NCI-H524 (cell line): ENCODE measurements at places on chromosomes 7 and 10.

DNA sequence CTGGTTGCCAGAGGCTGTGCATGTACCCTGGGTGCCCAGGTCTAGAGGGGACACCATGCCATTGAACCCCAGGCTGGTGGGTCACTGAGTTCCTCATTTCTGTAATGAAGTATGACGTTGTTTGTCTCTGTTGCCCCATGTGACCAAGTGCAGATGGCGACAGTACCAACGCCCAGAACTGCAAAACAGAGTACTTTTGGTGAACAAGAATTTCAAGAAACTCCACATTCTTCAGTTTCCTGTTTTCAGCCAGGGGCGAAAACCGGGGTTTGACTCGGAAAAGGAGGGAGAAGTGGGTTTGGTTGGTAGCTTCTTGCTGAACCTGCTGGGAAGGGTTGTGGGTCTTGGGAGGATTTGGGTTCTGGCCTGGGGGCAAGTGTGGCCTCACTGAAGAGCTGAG lies 18.2 kb downstream of the CYP17A1 start:
- no peak for DNase-seq

DNA sequence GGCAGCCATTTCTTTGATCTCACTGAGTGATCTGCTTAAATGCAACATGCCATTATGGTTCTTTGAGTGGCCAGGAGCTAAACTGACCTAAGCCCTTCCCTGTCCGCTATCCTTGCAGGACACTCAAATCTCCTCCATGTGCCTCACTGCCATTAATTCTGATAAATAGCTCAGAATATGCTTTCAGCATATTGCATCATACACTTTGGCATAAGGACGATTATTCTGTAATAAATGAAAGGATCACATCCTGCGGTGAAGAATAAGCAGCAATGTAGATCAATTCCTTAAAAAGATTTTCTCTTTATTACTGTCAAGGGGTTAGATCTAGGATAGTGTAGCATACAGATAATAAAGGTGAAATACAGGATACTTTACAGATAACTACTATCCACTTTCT lies 231.8 kb upstream of the CTBP2 start:
- DNase-seq: no peak

DNA sequence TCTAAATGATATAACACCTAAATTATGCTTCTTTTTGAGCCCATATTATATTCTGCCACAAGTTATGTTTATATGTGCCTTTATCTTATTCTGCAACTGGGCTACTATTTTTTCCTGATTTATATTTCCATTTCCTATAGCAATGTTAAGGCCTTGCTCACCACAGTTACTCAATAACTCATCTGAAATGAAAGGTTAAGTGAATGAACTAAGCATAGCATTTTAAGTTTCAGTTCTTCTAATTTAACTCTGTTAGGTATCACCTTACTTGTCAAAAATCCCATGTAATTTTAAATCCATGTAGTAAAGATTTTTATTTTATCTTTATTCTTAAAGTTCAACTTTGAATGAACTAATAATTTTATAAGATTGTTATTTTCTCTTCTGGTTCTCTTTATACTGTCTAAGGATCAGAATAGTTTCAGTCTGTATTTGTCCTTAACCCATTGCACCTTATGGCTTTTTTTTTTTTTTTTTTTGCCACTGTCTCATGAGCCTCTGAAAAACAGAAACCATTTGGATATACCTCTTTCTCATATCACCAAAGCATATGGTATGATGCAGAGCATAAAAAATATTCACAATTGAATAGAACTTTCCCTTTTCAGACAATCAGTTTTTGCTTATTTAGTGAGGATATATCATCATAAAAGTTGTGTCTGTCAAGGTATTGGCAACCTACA lies 301.8 kb upstream of the ZWINT start:
- no peak for DNase-seq

DNA sequence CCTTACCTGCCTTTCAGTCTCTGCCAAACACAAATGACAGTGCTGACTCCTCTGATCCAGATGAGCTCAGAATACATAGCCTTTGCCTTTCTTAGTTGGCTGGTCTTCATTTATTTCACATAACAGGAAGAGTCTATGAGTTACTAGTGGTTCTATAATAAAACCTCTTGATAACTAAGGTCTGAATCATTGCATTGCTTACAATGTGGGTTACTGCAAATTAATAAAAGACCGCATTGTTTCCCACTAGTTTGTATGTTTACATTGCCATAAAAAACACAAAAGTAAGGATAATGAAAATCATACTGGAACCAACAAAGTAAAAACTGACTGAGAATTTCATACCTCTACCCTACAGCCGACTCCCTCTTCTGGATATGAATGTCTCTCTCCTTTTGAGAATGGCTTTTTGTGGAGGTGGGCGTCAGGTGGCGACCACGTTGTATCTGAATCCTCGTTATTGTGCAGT lies 62.0 kb upstream of the AKR1E2 start:
- no peak for DNase-seq

- DNase-seq: no peak
Measured at GRCh38 chr7:45367026-45367425, 207.1 kb upstream of the ADCY1 start.

GRCh38 chr7:136677471-136678365 lies 190.7 kb upstream of the CHRM2 start:
- no peak for DNase-seq

- no peak for DNase-seq
Measured at GRCh38 chr10:124537166-124537725, 75.6 kb downstream of the LHPP start.

- DNase-seq: peak; percentile 24
Measured at GRCh38 chr10:77504873-77505257, 132.7 kb downstream of the KCNMA1 start.

GRCh38 chr7:80902716-80903308 lies 16.0 kb downstream of the SEMA3C start:
- no peak for DNase-seq

DNA sequence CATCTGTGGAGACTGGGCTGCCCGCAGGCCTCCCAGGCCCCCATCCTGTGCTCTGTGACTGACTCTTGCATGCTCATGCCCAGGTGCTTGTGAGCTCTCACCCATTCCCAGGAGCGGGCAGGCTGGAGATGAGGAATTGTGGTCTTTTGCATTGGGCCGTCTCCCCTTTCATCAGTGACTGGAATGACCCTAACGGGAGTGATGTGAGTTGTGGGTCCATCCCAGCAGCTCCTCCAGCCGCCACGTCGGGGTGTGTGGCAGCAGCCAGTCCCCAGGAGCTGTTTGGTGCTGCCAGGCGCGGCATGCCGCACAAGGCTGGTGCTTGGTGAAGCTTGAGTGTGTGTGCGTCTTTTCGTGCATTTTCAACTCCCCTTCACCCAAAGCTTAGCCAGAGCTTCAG lies 164.2 kb downstream of the ACTR3B start:
- DNase-seq: no peak

DNA sequence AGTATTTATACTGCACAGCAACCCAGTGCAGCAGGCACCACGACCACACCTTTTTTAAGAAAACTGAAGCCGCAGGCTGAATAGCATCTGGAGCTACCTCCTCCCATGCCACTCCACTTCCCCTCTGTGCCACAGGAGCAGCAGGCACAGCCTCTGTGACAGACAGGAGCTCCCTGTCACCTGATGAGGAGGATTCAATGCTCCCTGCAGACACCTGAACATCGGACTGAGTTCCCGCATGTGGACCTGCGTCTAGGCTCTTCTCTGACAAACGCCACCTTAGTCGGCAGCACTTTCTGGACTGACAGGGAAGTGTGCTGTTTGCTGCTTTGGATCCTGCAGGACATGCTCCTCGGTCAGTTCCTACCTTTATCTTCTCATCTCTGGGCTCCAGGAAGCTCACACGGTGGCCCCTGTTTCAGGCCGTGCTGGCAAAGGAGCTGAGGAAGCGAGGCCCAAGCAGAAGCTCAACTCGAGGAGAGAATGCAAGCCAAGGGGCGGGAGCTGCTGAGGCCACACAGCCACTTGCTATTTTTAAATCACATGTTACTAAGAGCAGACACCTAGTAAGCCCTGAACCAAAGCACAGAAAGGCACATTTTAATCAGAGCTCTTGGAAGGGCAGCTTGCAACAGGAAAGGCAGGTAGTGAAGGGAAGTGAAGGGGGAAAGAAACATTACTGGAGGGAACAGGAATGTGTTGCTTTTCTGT lies 56.6 kb downstream of the VOPP1 start:
- DNase-seq: no peak

DNA sequence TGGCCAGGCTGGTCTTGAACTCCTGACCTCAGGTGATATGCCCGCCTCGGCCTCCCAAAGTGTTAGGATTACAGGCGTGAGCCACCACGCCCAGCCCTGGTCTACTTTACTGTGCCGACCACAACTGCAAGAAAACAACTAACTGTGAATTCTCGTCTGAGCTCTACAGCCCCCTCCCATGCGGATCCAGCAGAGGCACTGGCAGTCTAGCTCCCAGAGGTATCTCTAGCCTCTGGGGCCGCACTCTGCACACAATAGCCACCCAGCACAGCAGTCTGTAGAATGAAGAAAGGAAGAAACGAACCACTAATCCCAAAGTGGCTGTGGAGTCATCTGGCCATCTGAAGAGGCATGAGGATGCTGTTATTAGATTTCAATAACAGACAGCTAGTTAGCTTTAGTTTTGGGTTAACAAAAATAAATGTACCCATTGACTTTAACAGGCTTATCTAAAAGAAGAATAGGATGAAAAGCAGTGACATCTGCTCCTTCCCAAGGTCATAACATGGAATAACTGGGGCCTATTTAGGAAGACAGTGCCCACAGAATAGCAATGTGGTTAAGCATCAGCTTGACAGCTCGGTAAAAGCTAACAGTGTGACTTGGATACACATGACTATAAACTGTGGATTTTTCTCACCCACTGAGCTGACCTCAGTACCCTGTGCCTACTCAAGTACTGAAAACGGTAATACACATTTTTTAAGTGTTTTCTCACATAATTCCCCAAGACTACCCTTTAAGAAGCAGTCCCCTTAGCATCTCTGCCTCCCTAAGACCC lies 131.9 kb downstream of the TNS3 start:
- peak; percentile 71 for DNase-seq

DNA sequence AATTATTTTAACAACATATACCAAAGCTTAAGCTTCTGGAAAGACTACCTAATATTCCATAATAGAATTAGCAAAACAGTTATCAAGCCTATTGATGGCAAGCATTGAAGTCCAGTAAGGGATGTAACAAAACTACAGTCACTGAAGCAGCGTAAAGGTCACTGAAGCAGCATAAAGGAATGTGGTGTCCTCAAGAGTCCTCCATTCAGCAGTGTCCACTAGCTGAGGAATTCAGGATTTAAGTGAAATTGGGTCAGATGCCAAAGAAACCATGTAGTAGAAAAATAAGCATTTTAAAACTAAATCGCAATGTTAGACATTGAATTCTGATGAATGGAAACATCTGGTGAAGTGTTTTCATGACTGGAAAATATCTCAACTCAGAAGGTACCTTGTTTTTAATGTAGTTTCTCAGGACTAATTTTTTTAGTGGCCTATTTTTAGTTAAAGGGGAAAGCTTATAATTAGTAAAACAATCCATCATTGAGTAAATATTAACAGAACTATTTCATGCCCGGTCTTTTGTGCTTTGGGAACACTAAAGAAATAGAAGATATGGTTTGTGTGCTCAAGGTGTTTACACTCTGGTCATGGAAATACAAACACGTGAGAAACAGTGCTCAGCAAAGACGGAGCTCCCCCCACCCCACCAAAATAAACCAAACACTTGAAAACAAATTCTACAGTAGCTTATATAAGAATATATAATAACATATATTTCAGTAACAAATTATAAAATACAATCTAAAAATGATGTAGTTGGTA lies 121.4 kb downstream of the CDK14 start:
- no peak for DNase-seq

DNA sequence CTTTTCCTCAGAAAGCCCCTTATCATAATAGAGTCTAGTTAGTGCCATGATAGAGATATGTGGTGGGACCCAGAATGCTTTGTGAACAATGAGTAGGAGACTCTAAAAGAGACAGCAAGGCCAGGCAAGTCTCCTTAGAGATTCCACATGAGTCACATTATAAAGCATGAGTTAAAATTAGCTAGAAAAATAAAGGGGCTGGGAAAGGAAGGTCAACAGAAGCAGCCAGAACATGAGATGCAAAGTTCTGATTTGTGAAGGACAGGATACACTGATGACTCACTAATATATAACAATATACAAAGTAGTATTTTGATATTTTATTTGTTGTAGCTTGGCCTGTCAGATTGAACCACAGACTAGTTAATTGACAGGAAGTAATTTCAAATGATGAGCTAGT lies 25.3 kb upstream of the SNX13 start:
- DNase-seq: no peak

DNA sequence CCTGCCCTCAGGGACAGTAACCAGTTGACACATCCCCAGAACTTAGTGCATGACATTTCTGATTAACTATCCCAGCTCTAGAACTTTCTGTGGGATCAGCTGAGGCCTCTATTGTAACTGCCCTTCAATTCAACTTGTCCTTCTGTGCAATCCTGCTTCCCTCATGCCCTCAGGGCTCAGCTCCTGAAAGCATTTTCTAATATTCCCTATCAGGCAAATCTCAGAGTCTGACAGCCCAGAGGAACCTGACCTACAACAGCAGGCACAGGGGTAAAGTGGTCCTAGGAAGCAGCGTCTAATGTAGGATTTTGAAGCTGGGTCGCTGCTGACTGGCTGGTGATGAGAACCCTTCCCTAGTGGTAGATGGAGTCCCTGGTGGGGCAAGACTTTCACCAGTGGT lies 13.6 kb upstream of the STN1 start:
- DNase-seq: no peak

DNA sequence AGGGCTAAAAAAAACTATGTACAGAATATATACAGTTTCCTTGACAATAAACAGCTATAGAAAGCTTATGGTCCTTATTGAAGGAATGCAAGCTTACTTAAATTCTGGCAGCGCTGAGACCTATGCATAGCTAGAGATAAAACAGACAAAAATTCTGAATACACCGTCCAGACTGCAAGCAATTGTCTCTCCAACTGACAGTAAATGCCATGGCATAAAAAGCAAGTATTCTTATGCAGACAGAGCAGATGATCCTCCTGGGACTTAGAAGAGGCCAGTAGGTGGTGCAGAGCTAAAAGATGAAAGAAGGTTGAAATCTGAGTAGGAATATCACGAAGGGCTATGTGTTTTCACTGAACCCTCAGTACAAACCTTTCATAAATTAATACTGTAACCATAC lies 157.0 kb upstream of the CACNA2D1 start:
- DNase-seq: peak; percentile 77

- no peak for DNase-seq
Measured at GRCh38 chr10:3411044-3411443, 238.5 kb upstream of the PITRM1 start.

DNA sequence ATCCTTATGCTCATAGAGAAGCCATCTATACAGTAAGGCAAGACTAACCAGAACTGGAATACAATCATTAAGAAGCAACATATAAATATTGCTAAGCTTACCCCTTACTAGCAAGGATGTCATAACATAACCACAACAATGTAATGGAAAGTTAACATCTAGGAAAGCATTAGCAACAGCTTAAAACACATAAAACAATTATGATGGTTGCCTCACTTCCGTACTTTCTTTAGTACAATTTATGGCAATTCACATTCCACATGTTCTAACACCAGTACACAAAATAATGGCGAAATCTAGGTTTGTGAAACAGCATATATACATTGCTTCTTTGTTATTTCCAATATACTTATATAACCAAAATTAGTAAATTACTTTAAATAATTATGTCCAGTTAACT lies 195.0 kb downstream of the AHR start:
- no peak for DNase-seq

- DNase-seq: no peak
Measured at GRCh38 chr7:124351950-124352349, 319.1 kb upstream of the TMEM229A start.

GRCh38 chr7:98352621-98353020 lies 48.3 kb downstream of the BAIAP2L1 start:
- no peak for DNase-seq
